ENCODE measurements at places on chromosomes 4 and X.

DNA sequence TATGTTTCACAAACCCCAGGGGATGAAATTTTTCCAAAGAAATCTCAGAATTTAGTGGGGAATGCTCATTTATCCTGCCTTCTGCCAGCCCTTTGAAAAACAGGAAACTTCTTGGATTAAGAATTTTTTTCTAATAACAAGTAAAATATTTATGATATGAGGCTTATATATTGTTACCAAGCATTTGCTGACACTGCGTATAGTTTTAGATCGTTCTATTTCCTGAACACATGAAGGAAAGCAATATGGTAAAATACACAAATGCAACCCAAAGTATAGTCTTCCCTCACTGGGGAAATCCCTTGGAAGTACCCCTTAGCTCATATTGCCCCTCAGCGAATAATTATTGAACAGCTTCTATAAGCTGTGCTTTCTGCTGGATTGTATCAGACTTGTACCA, 54.4 kb upstream of the MND1 start:
- no peak for DNase-seq

- peak; percentile 24 for DNase-seq
Observed at GRCh38 chr4:121736735-121737351, 28.1 kb downstream of the SMIM43 start.

DNA sequence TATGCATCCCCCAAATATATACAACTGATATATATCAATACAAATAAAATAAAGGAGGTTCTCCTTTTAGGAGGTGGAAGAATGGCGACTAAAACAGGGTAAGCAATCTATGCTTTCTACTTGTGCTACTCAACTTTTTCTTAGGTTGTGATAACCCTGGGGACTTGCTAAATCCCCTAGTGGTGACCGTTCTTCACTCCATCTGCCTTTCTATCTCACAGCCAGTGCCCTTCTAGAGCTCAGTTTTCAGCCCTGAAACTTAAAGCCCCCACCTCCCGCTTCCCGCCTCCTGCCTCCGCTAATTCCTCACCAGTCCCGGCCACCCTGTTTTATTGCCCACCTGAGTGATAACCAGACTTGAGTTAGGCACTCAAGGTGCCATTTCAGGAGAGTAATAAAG, 15.5 kb upstream of the ESX1 start:
- no peak for DNase-seq

GRCh38 chr4:149292425-149293007, 523.1 kb downstream of the IQCM start:
- no peak for DNase-seq

DNA sequence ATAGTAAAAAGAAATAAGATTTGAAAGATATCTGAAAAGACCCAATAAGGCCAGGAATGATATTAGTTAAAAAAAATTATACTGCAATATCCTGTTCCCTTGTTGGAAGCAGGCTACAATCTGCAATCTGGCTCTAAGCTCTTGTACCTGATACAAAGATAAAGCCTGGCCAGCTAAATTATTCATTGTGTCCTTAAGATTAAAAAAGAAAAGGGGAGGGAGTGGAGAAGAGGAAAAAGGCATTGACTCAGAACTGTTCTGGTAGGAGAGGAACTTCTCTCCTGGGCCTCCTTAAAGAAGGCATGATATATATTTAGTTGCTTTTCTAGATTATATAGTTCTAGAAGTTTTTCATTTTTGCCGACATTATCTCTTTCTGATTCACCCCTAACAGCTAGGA, 46.7 kb downstream of the IRF2 start:
- no peak for DNase-seq

DNA sequence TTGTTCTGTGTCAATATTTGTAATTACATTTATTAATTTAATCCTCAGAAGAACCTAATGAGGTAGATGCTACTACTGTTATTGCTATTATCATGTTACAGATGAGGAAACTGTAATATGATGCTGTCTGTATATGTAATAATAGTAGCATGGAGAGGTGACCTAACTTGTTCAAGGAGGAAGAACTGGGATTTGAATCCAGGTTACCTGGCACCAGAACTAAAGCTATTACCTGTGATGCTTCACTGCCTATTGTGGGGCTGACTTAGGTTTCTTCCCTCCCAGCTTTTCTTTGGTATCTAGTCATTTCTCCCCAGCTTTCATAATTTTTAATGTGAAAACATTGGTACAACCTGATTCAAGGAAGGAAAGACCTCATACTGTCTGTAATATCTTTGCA, 43.6 kb downstream of the RAPGEF2 start:
- no peak for DNase-seq

GRCh38 chr4:8220661-8221450, 21.8 kb downstream of the SH3TC1 start:
- DNase-seq: no peak

DNA sequence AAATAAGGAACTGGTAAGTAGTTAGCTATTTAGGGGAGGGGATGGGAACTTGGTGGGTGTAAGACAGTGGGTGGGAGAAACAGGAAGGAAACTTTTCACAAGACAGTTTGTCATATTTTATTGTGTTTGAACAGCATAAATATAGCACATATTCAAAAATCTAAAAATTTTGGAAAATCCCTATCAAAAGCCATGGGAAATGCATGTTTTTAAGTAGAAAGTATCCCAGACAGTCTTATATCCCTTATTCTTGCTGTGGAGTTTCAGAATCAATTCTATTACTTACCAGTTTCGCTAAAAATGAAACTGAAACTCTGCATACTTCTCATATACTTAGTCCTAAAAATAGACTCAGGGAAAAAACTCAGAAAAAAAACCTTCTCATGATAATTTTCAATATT, 22.3 kb upstream of the RASGEF1B start:
- DNase-seq: no peak

DNA sequence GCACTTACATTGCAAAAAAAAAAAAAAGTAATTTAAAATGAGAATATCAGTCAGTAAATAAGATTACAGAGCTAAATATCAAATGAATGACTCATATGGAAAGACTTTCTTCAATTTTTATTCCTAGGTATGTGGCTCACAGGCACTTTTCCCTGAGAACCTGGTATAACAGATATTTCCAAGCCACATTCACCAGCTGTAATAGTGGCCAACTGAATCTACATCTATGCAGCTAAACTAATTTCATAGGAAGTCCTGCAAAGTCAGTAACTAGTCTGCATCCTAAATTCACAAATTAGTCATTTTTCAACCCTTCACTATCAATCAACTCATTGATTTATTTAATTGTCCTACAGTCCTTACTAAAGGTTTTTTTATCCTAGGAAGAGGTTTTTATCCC, 5.6 kb downstream of the PDE5A start:
- no peak for DNase-seq

DNA sequence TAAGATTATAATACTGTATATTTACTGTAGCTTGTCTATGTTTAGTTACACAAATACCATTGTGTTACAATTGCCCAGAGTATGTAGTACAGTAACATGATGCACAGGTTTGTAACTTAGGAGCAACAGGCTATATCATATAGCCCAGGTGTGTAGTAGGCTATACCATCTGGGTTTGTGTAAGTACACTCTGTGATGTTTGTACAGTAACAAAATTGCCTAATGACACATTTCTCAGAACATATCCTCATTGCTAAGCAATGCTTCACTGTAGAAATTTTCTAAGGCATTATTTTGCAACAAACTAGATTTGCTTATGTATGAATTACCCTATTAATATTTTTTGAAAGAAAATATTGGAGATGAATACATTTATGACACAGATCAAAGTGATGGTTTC, 1390.9 kb downstream of the C4orf33 start:
- no peak for DNase-seq

GRCh38 chr4:38152721-38153386, 192.7 kb downstream of the PTTG2 start:
- DNase-seq: no peak

GRCh38 chrX:151359931-151360871, 36.8 kb upstream of the VMA21 start:
- peak; percentile 55 for DNase-seq

DNA sequence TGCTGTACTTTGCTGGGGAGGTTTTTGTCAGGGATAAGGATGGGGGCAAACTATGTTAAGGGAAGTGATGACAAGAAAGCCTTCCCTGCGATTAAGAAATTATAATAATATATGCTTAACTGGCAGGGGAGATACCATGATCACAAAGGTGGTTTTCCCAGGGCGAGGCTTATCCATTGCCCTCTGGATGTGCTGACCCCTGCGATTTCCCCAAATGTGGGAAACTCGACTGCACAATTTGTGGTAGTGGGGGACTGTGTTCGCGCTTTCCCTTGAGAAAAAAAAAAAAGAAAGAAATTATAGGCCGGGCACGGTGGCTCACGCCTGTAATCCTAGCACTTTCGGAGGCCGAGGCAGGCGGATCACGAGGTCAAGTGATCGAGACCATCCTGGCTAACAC, 24.5 kb downstream of the SLC25A43 start:
- no peak for DNase-seq

DNA sequence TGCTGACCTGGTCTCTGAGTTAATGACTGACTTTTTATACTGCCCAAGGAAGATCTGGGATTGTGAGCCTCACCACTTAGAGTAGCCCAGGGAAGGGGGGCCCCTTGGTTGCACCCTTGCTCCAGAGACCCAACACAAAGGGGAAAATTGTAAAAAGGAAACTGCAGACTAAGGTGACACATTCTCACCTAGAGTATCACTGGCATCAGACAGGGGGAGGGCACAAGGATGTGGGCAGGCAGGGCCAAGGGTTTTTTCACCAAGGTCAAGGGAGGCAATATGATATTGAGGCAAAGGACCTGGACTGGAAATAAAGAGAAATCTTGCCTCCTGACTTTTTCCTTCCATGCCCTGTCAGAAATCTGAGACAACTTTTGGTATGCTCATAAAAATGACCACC, 386.2 kb upstream of the FGF16 start:
- no peak for DNase-seq

DNA sequence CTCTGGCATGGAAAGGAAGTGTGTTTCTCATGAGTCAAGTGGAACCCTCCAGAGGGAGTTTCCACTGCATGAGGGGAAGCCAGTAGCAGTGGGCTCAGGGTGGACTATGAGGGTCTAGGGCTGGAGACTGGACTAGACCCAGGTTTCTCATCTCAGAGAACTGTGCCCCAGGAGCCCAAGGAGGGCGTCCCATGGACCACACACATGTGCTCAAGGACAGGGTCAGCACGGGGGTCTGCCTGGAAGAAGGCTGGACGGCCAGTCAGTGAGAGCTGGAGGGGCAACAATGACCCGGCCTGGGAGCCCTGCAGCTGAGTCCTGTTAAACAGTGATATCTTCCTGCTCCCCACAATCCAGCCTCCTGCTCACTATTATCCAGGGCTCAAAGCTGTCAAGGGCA, 5.8 kb upstream of the CTSO start:
- DNase-seq: no peak

GRCh38 chr4:150167054-150167453, 88.8 kb downstream of the DCLK2 start:
- DNase-seq: no peak

DNA sequence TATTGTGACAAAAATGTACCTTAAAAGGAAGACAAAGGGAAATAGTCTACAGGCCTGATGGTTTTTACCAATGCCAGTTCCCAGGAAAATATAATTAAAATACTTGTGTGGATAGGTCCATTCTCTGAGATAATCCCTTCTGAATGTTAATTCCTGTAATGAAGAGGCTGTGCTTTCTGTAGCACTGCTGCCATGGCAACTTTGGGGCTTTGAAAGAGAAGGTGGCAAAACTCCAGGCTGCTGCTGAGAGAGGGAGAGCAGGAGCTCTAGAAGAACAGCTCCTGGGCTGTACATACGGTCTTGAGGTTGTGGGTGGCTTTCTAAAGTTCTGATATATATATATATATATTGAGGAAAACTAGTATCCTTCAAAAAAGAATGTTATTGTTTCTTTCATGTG, 125.4 kb downstream of the PDLIM5 start:
- peak; percentile 65 for DNase-seq

DNA sequence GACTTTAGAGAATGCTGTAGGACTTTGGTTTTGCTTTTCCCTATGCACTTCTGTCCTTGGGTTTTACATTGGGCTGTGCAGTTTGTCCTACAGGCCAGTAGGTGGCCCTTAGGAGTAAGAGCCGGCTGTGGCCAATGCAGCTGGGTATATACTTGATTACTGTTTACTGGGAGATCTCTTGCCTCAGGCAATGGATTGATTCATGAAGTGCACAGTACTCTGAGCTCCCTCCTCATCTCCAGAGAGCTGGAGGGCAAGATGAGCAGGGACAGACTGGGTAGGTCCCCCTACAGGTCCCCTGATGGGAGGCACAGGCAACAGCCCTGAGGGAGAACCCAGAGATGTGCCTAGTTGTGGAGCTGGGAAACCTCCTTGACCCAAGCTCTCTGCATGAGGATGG, 103.8 kb upstream of the QRFPR start:
- DNase-seq: no peak

- DNase-seq: no peak
Observed at GRCh38 chr4:68693325-68694075, 23.0 kb upstream of the UGT2B15 start.

- no peak for DNase-seq
Observed at GRCh38 chr4:107212565-107212964, 176.5 kb upstream of the DKK2 start.

DNA sequence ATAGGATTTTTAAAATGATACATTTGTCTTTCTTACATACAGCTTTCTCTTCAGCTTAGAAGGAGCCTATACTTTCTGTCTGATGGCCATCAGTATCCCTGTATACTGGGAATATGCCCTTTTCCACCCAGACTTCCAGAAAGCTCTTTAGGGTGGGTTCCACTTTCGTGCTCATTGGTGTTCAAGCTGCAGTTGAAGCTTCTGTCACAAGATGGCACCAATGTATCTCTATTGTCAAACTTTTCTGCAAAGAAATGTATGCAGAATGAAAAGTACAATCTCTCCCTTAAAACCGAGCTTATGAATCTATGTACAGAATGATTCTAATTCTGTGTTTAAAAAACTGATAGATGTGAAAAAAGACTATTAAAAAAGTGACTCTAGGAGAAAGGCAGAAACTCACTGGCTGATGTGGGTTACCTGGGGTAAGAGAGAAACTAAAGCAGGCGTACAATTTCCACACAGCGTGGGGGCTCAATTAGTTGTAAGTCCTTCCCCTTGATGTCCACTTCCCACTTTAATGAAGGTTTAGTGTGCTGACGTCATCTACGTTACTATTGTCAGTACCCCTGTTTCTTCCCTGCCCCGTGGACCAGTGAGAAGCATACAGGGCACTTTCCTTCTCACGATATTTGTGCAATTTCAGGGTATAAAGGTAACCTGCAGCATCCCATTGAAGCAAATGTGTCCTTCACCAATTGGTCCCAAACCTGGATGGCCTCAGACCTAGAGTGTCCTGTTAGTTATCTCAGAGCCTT, 57.3 kb upstream of the TCEAL2 start:
- DNase-seq: peak; percentile 7

GRCh38 chrX:37378404-37378803, 29.2 kb downstream of the PRRG1 start:
- DNase-seq: no peak

DNA sequence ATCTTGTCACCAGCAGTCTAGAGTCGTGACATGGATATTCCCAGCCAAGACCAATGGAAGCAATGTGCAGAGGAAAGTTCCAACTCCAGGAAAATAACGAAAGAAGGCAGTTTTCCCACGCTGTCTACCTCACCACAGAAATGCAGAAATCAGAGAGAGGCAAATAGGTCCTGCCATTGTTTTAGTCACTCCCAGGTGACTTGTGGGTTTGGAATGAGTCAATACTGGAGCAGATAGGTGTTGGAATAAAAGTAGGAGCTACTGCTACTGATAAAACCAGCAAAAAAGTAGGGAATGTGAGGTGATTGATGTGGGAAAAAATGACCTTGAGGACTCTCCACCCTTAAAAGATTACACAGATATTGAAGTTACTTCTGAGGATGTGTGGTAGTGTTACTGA, 72.8 kb upstream of the RAI2 start:
- DNase-seq: no peak

GRCh38 chr4:109278594-109279031, 23.8 kb downstream of the COL25A1 start:
- no peak for DNase-seq

- peak; percentile 14 for DNase-seq
Observed at GRCh38 chr4:37389967-37390580, 145.5 kb downstream of the NWD2 start.

All from NCI-H1092 (cell line).